Peyer's patch (tissue), 4 donors: ENCODE measurements at places on chromosomes 16 and 17. TPM values are rescaled to one million over a fixed set of nuclear protein-coding genes. Genes with fewer than 3 reads are reported as not detected.

Gene KRT32
- not detected for total RNA-seq

Gene TBC1D3G
- not detected for total RNA-seq

Gene PMFBP1
- total RNA-seq: 15.0 TPM

Gene HS3ST6
- total RNA-seq: not detected

Gene CRYM
- total RNA-seq: not detected

Gene FTO
- 44.1 TPM for total RNA-seq

Gene MPV17L
- total RNA-seq: 17.1 TPM

Gene ALOX15B
- 2.4 TPM for total RNA-seq

Gene ERCC4
- 13.2 TPM for total RNA-seq

Gene CTRB1
- not detected for total RNA-seq

Gene ZSCAN10
- not detected for total RNA-seq

Gene SLC38A8
- not detected for total RNA-seq

Gene MT3
- not detected for total RNA-seq
